Activated CD4-positive, CD25-positive, alpha-beta regulatory T cell treated with anti-CD3 and anti-CD28 coated beads, Interleukin-2, amount 50 U/mL, for 72 hours (primary cell): ENCODE measurements at places on chromosomes 4 and X.

DNA sequence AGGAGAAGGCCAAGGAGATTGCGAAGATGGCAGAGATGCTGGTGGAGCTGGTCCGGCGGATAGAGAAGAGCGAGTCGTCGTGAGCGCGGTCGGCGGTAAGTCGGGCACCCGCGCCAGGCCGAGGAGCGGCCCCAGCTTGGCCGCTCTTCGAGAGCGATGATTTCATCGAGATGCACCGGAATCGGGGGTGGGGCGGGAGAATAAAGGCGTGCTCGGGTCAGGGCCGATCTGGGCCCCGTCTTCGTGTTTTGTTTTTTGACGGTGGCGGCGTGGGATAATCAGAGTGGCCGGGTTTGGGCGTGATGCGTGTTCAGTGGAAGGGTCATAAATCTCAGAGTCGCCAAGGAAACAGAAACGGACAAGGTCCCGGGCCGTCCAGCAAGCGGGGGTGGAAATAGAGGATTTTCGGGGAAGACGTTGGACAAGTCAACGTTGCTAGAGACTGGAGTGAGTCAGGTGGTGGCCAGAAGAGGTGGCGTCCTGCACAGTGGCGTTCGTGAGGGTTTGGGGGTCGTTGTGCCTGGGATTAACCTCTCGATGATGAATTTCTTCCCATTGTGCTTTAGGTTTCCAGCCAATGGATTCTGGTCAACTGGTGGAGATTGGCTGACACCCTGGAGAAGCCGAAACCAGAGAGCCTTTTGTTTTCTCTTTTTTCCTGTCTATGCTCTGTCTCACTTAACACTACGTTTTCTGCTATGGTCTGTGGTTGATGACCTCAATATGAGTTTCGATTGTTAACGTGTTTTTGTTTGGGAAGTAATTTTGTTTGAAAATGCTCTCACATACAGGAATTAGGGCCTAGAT is 882 bp downstream of the MRFAP1 start:
- DNase-seq: peak; percentile 64

- no peak for DNase-seq
Measured at GRCh38 chr4:80225595-80225994, 28.3 kb downstream of the PRDM8 start.

DNA sequence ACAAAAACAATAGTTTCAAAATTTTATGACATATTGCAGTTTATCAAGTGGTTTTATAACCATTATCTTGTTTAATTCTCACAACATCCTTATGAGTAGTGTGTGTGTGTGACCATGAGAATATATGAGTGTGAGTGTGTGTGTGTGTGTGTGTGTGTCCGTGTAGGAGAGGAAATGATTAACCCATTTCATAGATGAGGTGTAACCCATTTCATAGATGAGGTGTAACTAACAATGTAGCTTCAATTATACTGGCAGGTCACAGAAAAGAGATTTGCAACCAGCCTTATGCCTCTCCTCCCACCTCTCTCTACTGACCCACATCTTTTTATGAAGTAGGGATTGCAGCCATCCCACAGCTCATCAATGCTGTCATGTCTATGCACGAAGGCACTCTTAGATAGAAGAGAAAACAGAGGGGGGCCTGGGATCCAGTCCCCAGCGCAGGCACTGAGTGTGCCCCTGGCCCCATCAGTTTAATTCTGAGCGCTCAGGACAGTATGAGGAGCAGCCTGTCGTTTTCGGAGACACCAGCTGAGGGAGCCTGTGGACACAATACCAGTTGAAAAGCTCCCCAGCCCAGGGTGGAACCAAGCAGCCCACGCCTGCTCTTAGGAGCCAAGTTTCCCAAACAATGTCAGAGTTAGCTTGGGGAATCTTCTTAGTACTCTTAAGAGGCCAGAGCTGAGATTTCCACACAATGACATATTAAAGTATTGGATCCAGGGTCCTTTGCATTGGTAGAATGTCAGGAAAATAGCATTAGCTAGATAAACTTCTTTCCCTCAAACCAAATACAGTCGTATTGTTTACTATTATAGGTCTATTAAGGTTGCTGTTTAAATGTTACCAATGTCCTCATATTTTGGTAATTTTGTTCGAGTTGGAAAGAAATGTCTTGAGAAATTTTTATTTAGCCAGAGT is 88.6 kb downstream of the PALLD start:
- no peak for DNase-seq

DNA sequence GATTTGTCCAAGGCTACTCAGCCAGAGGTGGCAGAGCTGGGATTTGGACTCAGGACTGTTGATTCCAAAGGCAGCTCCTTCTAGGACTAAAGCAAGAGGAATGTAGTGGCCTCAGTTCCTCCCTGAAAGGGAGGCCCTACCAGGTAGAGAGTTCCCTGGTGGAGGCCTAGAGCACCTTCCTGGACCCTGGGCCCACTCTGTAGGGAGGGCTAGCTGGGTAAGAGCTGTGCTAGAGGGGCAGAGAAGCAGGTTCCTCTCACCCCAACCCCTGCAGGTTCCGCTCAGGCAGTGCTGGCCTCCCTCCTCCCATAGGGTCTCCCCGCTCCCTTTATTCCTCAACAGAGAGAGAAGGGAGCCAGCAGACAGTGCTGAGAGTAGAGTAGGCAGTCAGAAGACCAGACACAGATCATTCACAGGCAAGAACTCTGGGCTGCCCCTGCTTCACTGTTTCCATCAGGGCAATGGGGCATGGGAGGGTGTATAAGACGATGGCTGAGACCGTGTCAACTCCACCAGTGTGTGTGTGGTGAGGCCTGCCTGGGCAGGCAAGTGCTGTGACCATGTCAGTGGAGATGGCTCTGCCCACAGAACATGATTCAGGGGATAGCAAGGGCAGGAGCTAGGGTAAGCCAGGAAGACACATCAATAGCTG is 12.4 kb upstream of the PJA1 start:
- DNase-seq: no peak

- DNase-seq: no peak
Measured at GRCh38 chr4:25865586-25865985, 2.8 kb upstream of the SEL1L3 start.
